Midbrain (tissue), 1 donor: ENCODE measurements at places on chromosomes 12 and 14.

DNA sequence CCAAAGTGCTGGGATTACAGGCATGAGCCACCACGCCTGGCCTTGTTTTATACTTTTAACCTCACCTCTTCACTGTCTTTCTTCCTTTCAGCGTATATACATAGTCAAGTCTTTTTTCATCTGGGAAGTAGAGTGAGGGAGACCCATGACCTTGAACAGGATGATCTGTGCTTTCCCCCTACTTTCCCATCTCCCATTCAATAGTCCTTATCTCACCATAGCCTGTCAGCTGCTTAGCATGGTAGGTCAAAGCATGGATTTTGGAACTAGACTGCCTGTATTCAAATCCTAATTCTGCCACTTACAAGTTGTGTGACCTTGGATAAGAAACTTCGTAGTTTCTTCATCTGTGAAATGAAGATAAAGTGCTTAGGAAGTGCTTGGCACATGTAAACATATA is 96.4 kb upstream of the MON2 start:
- no peak for DNase-seq

GRCh38 chr12:8603286-8603685 is 9.4 kb downstream of the AICDA start:
- DNase-seq = no peak

DNA sequence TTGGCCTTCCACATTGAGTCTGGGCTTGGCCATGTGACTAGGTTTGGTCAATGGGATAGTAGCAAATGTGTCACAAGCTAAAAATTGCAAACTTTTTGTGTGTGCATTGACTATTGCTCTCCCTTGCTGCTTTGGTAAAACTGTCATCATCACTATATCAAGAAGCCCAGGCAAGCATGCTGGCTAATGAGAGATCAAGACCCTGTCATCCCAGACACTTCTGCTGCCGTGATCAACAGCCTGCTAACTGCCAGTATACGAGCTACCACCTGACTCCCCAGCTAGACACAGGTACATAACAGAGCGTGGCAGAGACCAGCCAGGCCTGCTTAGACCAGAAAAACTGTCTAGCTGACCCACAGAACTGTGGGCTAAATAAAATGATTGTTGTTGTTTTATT is 456.7 kb upstream of the DCN start:
- DNase-seq = no peak

- no peak for DNase-seq
Observed at GRCh38 chr14:76765461-76765931, 4.2 kb downstream of the VASH1 start.

DNA sequence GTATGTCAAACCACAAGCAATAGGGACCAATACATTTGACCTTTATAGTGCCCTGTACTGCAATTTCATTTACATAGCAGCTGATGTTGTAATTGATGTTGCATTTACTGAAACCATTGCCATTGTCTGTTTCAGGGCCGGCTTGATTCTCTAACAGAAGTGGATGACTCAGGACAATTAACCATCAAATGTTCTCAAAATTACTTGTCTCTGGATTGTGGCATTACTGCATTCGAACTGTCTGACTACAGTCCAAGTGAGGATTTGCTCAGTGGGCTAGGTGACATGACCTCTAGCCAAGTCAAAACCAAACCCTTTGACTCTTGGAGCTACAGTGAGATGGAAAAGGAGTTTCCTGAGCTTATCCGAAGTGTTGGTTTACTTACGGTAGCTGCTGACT is 216.0 kb downstream of the AKAP6 start:
- no peak for DNase-seq

- no peak for DNase-seq
Observed at GRCh38 chr14:89004166-89004565, 179.7 kb downstream of the TTC8 start.

DNA sequence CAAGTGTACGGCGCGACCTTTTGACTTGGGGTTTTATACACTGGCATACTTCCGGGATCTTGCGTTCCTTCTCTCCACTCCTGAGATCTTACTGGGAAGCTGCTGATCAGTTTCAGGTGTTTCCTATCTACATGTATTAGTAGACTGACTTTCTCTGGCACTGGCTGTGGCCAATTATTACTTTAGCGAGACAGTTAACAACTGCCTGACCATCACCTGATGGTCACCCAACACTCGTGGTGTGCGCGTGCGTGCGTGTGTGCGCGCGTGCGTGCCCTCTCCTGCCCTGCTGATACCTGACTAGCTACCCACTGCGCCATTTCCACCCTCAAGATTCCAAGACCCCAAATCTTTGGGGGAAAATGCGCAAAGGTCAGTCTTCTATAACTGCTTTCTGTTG is 249.9 kb downstream of the AEBP2 start:
- DNase-seq = no peak

- no peak for DNase-seq
Observed at GRCh38 chr14:97328743-97329142, 531.6 kb downstream of the VRK1 start.

DNA sequence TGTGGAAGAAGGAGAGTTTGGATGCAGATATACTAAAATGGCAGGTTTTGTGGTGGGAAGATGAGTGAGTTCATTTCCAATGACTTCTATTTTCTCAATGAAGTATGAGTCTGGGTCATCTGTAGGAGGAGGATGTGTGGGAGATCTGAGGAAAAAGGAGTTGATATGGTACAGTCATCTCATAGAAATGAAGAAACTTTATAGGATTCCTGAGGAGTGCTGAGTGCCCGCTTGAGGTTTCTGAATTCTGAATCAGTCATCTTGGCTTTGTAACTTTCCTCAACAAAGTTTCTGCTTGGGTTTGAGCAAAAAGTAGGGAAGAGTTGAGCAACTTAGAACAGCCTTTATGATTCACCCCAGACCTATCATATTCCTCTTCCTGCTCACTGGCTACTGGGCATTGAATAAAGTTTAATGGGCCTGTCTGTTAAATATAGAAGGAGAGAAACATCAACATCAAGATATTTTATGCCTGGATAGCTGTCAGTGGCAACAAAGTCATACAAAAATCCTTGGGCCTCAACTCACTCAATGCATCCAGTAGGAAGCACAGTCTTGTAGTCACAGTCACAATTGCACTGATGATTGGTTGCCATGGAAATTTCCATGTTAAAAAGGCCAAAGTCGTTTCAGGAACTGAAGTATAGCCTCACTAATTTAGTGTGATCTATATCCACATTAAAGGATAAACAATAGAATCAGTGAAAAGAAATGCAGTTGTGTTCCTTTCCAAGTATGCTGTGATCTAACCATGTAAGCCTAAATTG is 284.7 kb downstream of the DUSP6 start:
- no peak for DNase-seq

DNA sequence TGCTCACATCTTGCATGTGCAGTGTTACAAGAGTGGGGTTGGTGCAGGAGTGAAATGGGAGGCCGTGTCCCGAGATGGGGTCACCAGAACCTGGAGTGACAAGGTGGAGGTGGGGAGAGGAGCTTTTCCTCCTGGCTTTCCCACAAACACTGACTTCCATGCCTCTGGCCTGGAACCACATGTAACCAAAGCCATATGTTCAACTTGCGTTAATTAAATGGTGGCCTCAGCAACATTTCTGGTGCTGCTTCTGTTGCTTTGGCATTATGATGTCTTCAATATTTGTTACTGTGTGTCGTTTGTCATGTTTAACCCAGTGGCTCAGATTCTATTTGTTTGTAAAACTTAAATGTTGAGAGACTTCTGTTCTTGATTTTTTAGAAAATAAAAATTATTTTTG is 110.2 kb downstream of the VCPKMT start:
- DNase-seq = no peak

DNA sequence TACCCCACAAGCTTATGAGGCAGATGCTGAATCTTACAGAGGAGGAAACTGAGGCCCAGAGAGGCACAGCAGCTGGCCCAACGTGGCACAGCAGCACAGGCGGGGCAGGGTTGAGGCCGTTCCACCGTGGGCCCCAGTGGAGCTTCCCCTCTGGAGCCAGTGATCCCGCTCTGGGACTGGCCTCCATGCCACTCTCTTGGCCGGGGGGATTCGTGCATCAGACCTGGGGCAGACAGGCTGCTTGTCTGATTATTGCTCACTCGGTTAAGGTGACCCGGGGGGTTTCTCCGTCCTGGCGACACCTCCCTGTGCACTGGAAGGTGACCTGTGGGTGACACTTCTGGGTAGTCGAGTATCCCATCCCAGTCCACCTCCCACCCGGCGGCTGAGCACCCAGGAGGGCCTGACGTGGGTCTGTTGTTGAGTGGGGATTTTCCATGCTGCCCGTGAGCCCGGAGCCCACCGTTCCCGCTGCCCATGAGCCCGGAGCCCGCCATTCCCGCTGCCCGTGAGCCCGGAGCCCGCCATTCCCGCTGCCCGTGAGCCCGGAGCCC is 27.8 kb downstream of the NOC4L start:
- DNase-seq = no peak

DNA sequence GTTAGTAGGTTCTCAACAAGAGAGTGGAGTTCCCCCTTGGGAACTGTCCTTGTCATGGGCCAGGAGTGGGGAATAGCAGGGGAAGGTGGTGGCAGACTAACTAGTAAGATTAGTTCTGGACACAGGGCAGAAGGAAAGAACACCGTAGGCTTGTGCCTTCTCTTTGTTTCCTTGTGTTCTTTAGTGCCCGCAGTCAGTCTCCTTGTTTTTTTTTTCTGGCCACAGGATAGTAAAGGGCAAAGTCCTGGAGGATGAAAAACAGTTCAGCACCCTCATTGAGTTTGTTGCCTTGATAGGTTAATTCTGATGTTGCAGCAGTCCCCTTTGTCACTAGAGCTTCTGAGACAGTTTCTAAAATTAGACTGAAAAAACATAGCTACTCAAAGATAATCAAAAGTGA is 8.4 kb downstream of the PEX5 start:
- no peak for DNase-seq

DNA sequence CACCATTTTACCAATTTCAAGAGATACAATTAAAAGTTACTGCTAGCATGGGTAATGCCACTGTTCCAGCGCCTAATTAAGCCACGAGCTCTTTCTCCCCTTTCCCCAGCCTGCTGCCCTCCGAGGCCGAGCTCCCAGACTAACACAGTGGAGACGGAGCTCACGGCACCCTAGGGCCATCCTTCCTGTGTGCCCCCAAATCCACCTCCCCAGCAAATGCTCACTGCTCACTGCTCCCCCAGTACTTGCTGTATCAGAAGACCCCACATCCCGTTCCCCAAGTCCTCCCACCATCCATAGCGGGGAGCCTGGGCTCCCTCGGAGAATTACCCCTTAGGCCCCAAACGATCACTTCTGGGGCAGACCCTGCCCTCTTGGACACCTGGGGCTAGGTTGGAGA is 42.7 kb downstream of the SLC6A12 start:
- no peak for DNase-seq

DNA sequence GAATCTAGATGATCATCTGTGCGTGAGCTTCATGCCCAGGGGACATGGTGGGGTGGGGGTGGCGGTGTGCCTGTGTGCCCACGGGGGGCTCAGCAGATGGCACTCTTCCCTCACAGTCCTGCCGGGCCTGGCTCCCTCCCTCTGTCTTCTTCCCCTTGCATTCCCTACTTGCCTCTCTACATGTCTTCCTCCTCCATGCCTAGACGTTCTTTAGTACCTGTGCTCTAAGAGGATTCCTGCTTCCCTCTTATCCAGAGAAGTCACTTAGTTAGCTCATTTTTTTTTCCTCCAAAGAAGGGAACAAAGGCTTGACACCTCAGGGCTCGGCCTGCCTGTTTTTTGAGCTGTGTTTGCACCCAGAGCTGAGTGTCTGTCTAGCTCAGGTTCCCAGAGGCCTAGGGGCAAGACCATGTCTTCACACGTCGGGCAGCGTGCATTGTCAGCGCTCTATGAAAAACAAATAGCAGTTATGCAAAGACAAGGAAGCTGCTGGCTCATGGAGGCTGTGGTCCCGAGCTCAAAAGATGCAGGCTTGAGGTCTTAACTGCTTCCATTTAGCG is 48.8 kb downstream of the NINJ2 start:
- DNase-seq = peak; percentile 55

DNA sequence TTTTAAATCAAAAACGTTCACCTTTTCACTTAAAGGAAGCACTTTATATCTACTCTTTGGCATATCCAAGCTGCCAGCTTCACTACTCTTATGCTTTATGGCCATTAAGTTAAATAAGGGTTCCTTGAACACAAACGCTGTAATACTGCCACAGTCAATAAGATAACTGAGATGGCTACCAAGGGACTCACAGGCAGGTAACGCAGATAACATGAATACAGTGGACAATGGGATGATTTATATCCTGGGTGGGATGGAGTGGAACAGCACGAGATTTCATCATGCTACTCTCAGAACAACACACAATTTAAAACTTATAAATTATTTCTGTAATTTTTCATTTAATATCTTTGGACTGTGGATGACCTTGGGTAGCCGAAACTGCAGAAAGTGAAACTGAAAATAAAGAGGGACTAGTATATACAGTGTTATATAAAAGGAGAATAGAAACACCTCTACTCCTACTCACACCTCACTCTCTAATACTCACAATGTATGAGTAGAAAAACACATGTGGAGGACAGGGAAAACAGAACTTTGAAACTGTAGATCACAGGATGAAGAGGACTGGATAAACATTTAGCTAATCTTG is 367.3 kb downstream of the C12orf50 start:
- no peak for DNase-seq

- DNase-seq = no peak
Observed at GRCh38 chr12:116537101-116537904, 21.9 kb upstream of the MAP1LC3B2 start.

GRCh38 chr14:79608446-79608845 is 602.9 kb downstream of the DIO2 start:
- no peak for DNase-seq

DNA sequence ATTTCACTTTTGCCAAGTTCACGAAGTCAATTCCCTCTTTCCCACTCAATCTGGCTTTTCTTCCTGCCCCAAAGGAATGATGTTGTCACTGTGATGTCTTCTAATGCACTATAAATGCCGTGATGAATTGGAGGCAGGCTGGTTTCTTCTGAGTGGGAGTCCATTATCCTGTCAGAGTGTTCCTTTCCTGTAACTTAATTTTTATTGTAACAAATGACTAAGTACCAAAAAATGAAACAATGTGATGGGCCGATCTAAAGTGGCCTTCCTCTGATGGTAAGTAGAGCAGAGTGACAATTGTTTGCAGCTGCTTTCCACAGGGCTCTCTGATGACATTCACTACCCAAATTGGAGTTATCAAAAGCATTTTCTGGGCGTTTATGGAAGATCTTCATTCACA is 22.2 kb downstream of the TMEM30B start:
- no peak for DNase-seq

GRCh38 chr14:100561005-100561404 is 26.2 kb downstream of the BEGAIN start:
- DNase-seq = no peak
